Effector memory CD8-positive, alpha-beta T cell (primary cell): ENCODE measurements at places on chromosomes 6 and 20.
A peak's percentile ranks its signal among the peaks of the same experiment; 100 is the strongest.

GRCh38 chr6:12593771-12594529 is 122.6 kb upstream of the PHACTR1 start:
- H3K36me3 ChIP-seq = no peaks in the 10 kb centered on the region
- H3K4me3 ChIP-seq = no peak overlapping the region
- no peak overlapping the region for H3K27ac ChIP-seq

- no peak overlapping the region for H3K4me3 ChIP-seq
- H3K36me3 ChIP-seq = no peaks in the 10 kb centered on the region
- H3K27ac ChIP-seq = no peak overlapping the region
Observed at GRCh38 chr6:22087960-22088706, 208.7 kb downstream of the PRL start.

- H3K4me3 ChIP-seq = no peak overlapping the region
- peaks cover 61% of the 10 kb centered on the region for H3K4me1 ChIP-seq
- no peak for DNase-seq
- H3K27me3 ChIP-seq = no peaks in the 10 kb centered on the region
Observed at GRCh38 chr20:48730977-48731376, 96.8 kb downstream of the PREX1 start.

- H3K27ac ChIP-seq = no peak overlapping the region
- H3K36me3 ChIP-seq = no peaks in the 10 kb centered on the region
- peaks cover 34% of the 10 kb centered on the region for H3K27me3 ChIP-seq
- no peak overlapping the region for H3K4me3 ChIP-seq
- no peak for DNase-seq
Observed at GRCh38 chr20:17480696-17481095, 50.5 kb downstream of the BFSP1 start.

DNA sequence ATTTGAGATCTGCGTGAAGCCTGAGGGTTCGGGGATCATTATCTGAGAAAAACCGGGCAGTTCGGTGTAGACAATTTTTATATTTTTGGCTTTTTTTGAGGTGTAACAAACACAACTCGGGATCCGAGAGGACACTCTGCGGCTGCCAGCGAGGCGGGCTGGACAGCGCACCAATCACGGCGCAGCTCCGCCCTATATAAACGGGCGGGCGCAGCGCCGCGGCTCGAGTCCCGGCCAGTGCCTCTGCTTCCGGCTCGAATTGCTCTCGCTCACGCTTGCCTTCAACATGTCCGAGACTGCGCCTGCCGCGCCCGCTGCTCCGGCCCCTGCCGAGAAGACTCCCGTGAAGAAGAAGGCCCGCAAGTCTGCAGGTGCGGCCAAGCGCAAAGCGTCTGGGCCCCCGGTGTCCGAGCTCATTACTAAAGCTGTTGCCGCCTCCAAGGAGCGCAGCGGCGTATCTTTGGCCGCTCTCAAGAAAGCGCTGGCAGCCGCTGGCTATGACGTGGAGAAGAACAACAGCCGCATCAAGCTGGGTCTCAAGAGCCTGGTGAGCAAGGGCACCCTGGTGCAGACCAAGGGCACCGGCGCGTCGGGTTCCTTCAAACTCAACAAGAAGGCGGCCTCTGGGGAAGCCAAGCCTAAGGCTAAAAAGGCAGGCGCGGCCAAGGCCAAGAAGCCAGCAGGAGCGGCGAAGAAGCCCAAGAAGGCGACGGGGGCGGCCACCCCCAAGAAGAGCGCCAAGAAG is 69.0 kb downstream of the HFE start:
- H3K4me3 ChIP-seq = peak overlapping the region; percentile 96
- H3K27me3 ChIP-seq = no peaks in the 10 kb centered on the region
- DNase-seq = peak; percentile 88

- H3K27me3 ChIP-seq = peaks cover 81% of the 10 kb centered on the region
Observed at GRCh38 chr6:150025201-150025917, at the start of gene RAET1L. Gene RAET1L (minus strand): TSS chr6:150025532. CDS start chr6:150025471, 61 bp downstream.

- DNase-seq = peak; percentile 43
- peak overlapping the region; percentile 72 for H3K4me3 ChIP-seq
- peaks cover 44% of the 10 kb centered on the region for H3K4me1 ChIP-seq
- no peaks in the 10 kb centered on the region for H3K27me3 ChIP-seq
- H3K36me3 ChIP-seq = no peaks in the 10 kb centered on the region
- H3K27ac ChIP-seq = peak overlapping the region; percentile 90
Observed at GRCh38 chr20:23928788-23929187, 49.2 kb upstream of the CST5 start.
